AG09319 (cell line): ENCODE measurements at places on chromosomes 6 and 20.

DNA sequence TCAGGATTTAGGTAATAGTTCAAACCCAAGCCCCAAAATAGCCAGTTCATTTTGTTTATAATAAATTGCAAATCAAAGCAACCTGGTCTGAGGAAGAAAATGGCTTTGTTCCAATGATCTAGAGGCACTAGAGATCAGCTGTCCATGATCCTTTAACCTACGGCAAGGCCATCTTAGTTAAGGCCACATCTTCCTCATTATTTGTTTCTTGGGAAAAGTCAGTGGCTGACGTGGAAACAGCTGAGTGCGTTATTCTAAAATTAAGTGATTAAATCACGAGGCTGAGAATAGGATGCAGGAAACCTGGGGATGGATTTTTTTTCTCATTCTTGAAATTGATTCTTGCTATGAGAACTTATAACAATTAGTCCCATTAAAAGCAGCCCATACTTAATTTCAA is 10.1 kb upstream of the TENT5A start:
- no peak for DNase-seq

- DNase-seq: no peak
These were observed 1.8 kb downstream of the RNF144B start for GRCh38 chr6:18388942-18389341.

DNA sequence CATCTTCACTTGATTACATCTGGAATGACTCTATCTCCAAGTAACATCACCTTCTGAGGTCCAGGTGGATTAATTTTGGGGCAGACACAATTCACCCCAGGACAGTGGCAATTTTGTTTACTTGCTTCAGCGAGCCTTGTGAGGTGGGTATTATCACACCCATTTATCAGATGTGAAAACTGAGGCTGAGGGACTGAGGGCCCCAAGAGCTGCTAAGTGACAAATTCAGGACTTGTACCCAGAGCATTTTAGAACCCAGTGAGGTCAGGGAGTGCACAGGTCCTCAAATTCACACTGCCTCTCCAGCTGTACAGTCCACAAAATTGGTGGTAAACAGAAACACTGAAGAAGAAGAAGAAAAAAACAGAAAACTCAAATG is 125.2 kb upstream of the PMEPA1 start:
- DNase-seq: no peak

DNA sequence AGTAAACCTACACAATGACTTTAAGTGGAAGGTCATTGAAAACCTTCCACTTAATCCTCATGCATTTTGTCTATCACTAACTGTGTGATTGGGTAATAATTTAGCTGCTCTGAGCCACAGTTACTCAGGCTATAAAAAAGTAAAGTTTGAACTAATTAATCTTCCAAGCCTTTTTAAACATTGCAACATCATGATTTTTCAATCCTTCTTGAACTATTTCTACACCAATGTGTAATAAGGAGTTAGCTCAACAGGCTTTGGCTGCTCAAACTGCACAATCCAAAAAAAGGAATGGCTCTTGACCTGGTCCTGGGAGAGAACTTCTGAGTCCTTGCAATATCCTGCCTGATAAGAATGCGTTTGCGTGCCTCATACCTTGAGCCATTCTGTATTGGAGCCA is 34.8 kb upstream of the FILIP1 start:
- no peak for DNase-seq

DNA sequence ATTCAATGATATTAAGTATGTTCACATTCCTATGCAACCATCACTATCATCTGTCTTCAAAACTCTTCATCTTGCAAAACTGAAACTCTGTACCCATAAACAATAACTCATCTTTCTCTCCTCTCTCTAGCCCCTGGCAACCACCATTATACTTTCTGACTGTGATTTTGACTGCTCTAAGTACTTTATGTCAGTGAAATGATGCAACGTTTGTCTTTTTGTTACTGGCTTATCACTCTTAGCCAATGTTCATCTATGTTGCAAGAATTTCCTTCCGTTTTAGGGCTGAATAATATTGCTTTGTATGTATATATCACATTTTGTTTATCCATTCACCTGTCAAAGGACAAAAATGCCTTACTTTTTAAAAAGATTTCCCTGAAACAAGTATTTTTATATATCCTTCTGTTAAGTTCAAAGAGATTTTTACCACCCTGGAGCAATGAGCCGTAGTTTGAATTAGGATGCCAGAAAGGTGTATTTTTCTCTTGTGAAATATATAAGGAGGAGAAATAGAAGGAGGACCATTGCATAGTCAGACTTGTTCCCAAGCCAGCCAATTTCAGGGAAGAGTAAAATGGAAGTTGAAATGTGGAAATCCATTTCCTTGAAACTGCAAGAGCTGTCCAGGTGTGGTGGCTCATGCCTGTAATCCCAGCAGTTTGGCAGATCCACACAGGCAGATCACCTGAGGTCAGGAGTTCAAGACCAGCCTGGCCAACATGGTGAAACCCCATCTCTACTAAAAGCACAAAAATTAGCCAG is 4.0 kb upstream of the CGAS start:
- no peak for DNase-seq

DNA sequence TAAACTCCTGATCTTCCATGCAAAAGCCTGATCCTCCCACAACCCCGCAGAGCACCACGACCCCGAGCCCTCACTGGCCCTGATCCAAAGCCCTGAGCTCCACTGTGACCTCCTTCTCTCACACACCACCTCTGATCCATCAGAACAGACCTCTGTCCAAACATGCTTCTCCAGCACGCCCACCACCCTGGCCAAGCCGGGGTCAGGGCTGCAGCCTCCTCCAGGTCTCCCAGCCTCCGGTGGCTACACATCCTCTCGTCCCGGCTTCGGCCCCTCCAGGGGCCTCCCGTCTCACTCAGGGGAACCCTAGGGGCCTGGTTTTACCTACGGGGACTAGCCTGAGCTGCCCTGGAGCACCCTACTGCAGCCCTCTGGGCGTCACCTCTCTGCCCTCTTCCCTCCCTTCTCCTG is 49.1 kb downstream of the FOXF2 start:
- no peak for DNase-seq

- DNase-seq: peak; percentile 1
These were observed 1.1 kb downstream of the GJA10 start for GRCh38 chr6:89895276-89895874.

DNA sequence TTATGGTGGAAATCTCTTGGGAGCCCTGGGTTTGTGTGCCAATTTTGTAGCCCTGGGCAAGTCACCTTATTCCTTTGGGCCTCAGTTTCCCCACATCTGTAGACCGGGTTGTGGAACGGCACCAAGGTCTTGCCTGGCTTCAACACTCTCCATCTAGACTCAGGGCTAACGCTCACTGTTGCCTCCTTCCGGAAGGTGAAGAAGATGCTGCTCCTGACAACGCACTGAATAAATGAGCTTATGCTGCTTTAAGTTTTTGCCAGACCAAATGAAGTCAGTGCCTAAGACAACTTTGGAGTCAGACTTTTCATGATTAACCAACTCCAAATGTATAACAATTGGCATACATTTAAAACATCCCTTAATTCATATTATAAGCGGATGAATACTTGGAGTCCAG is 53.1 kb downstream of the PSMG4 start:
- no peak for DNase-seq

DNA sequence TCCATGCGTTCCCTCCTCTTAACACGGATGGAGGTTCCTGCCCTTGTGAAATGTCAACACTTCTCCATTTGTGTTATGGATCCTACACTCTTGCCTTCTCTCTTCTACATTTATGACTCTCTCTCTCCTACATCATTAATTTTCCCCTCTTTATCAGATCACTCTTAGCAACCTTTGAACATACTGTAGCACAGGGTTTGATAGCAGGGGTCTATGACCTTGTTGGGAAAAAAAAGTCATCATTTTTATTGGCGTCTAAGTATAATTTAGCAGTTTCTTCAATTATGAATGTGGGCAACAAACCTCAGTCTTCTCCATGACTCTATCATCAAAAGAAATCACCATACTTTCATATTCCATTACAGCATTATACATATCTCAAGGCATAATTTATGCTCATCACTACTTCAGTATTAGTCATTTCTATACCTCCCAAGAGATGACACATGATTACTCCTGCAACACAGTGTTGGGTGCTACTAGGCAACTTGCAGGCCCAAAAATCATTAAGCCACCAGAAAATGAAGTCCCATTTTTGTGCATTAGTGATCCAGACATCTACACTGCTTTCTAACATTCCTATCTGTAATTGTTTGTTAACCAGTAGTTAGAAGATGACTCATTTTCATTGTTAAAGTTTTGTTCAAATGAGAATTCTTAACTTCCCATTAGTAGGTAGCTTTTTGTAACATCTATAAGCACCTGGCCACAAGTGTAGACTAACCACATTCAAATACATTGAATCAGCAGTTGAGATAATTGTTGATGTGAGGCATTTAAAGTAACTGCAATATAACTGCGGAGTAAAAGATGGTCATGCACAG is 9.5 kb downstream of the CYP39A1 start:
- DNase-seq: no peak

DNA sequence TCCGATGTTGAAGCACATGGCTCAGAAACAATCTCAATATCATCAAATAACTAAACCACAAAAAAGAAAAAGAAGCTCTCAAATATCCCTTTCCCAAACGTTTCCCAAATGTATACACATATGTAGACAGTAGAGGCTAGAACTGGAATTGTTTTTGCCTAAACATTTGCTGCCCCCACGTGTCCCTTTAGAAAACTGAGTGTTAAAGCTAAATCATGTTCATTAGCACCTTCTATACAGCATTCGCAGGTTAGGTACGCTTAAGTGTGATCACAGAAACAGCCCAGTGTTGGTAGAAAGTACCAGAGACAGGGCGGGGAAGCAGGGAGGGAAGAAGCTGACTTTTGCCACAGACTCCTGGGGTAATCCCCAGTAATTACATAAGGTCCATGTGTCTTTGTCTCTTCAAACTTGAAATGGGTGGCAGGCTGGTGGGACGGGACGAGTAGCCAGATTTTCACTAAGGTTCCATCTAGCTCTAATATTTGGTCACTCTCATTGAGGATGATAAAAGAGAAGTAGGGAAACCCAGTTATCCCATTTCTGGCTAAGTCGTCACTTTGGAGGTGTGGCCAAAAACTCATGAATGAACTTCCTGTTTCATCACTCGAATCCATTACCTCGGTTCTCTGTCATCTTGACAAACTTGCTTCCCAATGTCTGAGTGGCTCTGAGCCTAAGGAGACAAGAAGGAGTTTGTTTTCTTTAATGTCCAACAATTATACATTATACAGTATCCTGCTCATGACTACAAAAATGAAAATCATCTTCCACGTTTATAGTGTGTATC is 15.0 kb upstream of the TFAP2A start:
- no peak for DNase-seq

DNA sequence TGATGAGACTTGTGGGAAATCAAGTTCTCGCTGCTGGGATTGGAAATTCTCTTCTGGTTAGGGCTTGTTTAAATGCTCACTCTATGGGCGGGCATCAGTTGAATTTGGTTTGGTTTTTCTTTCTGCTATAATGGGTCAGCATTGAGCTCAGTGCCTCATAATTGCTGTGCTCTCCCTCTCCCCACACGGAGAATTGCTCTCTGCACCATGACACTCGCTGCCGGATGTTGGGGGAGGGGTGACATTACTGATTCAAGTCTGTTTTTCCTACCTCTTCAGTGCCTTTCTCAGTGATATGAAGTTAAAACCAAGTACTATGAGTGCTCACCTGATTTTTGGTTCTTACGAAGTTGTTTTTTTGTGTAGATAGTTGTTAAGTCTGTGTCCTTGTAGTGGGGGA is 599.6 kb downstream of the EPM2A start:
- no peak for DNase-seq

- DNase-seq: no peak
These were observed 91.2 kb downstream of the RALGAPA2 start for GRCh38 chr20:20621195-20621594.

DNA sequence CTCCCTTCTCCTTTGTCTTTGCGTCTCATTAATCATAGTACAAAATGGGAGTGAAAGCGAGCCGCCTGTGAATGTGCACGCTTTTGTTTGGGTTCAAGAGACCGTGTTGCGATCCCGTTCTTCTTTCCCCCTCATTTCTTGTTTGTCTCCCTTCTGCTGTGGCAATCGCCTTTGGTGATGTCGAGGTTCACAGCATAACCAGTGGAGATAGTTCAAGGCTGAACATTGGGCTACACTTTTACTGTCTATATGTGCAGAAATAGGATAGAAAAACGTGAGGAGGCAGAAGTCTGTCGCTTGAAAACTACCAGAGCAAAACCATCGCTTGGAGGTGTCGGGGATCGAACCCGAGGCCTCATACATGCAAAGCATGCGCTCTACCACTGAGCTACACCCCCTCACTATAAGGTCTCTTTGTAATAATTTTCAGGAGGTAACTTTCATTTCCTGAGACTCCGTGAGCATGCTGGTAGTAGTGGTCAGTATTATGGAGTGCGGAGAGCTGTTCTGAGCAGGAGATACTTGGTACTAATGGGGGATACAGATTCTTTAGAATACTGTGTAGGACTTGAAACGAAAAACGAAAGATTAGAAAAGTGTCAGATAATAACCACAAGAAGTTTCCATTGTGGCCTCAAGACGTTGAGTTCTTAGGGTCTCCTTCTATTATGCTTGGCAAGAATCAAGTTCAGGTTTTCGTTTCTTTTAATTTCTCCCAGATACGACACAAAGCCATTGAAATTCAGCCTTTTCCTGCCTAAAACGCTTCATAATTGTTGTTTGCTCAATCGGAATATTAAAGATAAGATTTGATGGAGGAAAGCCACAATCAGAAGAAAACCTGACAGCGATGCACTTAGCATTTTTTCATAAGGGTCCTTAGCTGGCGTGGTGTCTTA is 106.6 kb downstream of the TRIM27 start:
- no peak for DNase-seq

DNA sequence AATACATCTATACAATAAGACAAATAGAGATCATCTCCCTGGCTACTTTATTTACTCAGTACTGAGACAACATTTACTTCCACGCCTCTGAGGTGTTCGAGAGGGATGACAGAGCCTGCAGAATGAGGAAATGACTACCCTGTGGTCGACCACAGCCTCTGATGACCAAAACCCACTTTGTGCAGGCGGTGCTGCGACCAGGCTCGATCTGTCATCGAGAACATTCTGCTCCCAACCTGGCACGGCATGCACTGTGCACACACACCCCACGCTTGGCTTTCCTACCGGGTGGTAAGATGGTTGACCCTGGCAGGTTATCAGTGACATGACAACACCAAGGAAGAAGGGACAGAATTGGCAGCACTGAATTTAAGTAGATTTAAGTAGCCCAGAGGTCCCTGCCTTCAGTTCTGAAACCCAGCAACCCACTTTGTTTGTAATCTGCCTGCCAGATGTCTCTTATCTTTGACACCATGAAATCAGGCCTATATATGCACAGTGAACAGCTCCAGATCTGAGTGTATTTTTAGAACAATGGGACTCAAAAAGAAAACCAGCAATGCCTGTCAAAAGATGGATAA is 42.6 kb downstream of the TTI1 start:
- DNase-seq: no peak

GRCh38 chr6:124164343-124164742 is 360.7 kb downstream of the NKAIN2 start:
- DNase-seq: no peak

DNA sequence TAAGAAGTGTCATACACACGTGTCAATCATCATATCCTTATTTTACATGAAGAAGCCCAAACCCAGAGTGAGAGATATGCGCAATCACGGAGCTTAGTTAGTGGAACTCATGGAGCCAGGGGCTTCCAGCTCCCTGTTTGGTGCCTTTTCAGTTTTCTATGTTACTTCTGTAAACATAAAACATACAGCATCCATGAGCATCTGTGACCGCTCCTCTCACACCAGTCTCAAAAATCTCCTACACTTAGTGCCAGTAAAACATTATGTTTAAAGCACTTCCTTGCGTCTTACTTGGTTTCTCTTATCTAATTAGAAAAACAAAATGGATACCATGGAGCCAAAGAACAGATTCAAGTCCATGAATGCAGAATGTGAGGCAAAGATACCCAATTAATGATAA is 240.4 kb downstream of the SLC35F1 start:
- no peak for DNase-seq

- no peak for DNase-seq
These were observed 73.6 kb downstream of the SLX4IP start for GRCh38 chr20:10508468-10509251.
